ENCODE measurements at places on chromosomes 6 and 20.

DNA sequence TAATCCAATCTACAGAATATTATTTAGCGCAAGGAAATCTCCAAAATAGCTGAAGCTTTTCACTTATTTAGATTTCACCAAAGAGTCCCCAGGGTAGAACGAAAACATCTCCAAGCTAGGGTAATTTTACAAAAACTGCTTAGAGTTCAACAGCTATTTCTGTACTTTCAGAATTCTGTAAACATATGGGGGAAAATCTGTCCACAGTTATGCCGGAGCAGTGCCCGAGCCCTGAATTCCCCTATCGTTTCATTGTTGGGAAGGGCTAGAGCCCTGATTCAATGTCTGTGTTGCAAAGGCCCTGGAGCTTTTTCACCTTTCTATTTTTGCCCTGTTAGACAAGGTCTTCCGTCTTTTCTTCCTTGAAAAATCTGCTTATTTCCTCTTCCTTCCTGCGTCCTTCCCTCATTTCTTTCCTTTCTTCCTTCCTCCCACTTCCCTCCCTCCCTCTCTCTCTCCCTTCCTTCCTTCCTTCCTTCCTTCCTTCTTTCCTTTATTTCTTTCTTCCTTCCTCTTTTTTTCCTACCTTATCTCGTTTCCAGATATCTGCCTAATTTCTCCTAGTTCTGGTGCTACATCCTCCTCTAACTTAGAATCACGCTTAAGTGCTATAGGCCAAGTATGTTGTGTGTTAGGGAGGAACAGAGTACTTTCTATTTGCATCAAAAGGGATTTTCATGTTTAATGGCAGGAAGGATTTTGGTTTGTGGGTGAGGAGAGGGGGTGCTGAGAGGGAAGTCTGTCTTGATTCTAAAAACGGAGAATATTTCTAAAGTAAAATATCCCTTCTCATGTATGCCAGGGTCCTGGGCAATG lies 122.5 kb upstream of the BMP2 start:
- DNase-seq = no peak

GRCh38 chr20:32337937-32338661 lies 20.0 kb upstream of the ASXL1 start:
- no peak for DNase-seq

- DNase-seq = no peak
These were observed 21.9 kb upstream of the EPB41L2 start for GRCh38 chr6:131084982-131085381.

GRCh38 chr20:24494460-24494920 lies 25.1 kb downstream of the SYNDIG1 start:
- no peak for DNase-seq

DNA sequence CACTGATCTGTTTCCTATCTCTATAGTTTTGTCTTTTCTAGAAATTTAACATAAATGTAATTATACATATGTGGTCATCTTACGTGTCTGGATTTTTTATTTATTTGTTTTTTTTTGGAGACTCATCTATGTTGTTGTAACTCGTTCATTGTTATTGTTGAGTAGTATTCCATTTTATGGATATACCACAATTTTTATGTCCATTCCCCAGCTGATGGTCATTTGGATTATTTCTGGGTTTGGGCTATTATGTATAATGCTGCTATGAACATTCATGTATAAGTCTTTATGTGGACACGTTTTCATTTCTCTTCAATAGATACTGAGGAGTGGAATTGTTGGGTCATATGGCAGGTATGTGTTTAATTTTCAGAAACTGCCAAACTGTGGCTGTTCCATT lies 10.2 kb downstream of the DZANK1 start:
- no peak for DNase-seq

DNA sequence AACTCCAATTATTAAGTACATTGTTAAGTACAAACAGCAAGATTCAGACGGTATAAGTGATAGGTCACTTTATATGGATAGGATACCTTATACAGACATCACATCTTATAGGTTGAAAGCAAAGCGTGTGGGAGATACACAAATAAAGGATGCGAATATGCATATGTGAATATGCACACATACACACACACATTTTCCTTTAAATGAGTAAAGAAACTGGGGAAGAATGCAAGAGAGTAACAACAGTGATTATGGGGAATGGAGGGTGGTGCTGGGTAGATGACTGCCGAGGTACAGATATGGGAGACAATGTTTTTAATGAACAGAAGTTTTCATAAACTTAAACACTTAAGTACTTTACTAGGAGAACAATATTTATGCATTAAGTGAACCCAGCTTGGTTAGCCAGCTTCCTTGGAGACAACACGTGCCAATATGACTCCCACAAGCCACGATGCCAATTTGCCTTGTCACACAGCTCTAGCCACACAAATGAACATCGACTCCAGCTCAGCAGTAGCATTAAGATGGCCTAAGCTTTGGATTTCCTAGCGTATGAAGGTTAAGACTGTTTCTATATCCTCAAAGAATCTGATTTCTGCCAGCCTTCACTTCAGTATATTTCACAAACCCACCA lies 96.6 kb downstream of the EPB41L2 start:
- no peak for DNase-seq

DNA sequence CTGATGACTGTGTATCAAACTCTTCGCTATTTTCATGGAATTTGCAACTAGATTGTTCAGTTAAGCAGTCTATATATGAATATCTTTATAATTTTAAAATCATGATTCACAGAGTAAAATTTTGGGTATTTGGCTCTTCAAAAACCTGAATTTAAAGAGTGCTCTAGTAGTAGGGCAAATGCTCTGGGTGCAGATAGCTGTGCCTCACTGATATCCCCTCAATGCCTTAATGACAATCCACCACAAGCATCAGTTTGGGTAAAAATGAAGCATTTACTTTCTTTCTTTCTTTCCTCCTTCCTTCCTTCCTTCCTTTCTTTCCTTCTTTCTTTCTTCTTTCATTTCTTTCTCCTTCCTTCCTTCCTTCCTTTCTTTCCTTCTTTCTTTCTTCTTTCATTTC lies 239.7 kb downstream of the ADGRB3 start:
- no peak for DNase-seq

GRCh38 chr20:10940941-10941340 lies 267.1 kb upstream of the JAG1 start:
- DNase-seq = peak; percentile 86

- no peak for DNase-seq
These were observed 47.0 kb downstream of the PRL start for GRCh38 chr6:22249711-22250350.

DNA sequence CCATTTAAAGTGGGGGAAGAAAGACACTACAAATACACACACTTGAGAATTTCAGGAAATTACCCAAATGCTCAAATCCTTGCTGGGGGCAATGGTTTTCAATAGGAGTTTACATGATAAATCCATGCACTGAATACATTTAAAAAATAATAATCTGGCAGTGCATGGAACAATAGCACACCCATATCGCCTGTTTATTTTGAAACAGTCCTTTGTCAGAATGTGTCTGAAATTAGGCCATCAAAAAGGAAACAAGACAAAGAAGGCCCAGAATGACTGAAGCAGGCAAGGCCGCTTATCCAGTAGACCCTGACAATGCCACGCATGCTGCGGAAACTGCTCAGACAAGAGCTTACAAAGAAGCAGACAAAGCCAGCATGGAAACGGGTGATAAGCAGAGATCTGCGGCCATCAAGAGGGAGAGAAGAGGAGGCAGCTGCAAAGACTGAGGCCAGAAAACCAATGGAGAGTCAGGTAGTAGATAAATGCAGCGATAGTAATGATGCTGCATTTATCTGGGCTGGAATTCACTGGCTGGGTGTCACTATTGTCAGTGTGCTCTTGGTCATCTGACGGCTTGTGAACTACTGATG lies 211.9 kb upstream of the CNR1 start:
- no peak for DNase-seq

- DNase-seq = no peak
These were observed 27.6 kb downstream of the MRAP2 start for GRCh38 chr6:84061174-84061573.

GRCh38 chr6:138240476-138241245 lies 22.4 kb upstream of the PBOV1 start:
- DNase-seq = no peak

- DNase-seq = no peak
These were observed 56.0 kb upstream of the SUPT3H start for GRCh38 chr6:45433533-45434380.

GRCh38 chr20:63701051-63701328 lies 4.5 kb downstream of the TNFRSF6B start:
- no peak for DNase-seq

DNA sequence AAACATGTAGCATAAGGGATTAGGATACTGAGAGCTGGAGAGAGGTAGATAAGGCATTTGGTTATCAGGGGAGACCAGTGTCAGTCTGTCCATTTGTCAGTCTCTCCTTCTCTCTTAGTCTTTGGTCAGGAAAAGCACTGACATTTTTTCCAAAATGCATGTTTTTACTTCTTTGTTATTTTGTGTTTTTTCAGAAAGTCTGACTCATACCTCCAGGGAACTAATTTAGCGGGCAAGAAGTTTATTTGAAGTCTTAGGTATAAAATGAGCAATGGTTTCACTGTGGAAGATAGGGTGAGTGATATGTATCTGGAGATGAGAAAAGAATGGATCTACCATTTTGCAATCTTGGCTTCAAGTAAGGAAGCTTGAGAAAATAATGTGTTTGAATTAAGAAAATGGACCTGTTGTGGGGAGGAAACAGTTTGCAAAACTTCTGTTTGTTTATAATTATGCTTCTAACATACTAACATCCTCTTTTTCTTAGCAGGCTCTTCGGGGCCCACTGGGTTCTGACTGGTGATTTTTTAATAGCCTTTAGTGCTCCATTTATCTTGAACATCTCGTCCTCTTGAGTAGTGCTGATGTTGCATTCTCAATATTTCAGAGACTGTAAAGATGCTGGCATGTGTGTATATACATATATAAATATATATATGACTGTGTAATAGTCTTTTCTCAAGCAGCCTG lies 66.9 kb upstream of the FABP7 start:
- DNase-seq = no peak

DNA sequence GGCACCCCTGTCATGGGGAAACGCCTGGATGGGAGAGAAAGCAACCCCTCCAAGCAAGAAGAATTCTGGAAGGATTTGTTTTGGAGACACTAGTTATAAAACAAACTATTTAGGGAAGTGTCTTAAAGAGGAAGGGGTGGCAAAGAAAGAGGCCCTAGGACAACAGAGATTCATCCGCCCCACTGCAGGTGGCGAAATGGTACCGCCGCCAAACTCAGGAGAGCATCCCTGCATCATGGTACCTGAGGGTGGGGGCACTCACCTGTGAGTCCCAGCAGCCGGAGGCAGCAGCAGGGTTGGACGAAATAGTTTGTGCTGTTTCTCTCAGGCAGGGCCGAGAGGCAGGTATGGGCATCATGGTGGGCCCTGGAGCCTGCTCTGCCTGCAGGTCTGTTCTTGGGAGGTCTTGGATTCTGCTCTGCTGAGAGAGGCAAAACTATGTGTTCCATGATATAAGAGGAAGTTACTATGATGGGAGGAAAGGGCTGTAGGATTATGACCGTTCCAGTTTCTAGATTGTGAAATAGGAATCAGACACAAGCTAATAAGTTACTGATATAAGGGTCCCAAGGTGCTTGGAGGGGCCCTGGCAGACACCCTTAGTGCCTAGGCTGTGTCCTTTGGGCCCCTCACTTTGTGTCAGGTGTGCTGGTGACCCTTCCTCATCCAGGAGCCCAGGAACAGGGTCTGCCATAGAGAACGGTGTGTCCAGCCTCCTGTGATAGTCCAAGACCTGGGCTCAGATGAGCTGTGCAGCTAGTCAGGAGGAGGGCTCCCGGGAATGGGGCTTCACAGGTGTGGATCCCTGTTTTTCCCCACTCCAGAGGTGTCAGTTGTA lies 20.4 kb downstream of the SIRPD start:
- no peak for DNase-seq

- DNase-seq = peak; percentile 16
These were observed 28.1 kb upstream of the MTCL3 start for GRCh38 chr6:127547215-127547614.

- peak; percentile 73 for DNase-seq
These were observed 41.4 kb upstream of the TMEM181 start for GRCh38 chr6:158518191-158519127.

GRCh38 chr6:64926051-64926450 lies 781.0 kb downstream of the EYS start:
- DNase-seq = no peak

DNA sequence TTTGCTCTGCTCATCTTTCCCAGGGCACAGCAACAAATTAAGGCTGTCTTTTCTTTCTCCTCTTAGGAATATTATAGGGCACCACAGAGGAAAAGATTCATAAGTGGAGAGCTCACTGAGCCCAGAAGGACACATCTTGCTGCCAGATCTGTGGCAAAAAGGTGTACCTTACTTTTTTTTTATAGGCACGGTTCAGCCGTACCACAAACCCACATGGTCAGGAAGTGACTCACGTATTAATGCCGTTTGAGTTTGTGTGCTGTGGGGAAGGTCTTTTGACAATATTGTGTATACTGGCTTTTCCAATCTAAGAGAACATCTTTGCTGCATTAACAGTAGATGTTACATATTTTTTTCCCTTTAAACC lies 28.4 kb downstream of the PAQR8 start:
- peak; percentile 76 for DNase-seq
